ENCODE measurements at places on chromosomes 11 and 22.

DNA sequence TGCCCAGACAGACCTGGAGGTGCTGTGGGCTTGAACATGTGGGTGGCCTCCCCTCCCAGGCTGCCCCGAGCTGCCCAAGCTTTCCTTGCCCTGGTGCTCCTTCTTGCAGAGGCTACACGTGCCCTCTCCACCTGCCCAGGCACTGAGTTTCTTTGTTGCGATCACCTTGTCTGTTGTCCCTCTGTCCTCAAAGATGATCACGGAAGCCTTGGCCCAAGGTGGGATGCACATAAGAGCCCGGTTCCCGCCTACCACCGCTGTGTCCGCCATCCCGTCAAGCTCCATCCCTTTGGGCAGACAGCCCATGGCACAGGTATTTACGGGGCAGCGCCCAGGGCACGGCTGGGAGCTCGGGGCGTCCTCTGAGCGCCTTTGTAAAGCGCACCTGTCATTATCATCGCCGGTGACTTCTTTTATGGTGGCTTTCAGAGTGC is 67.5 kb downstream of the MED15 start:
- no peak for DNase-seq

GRCh38 chr22:24427500-24428164 is at the start of gene ADORA2A:
TSS of gene ADORA2A (plus strand) at chr22:24427599. CDS start at chr22:24433405, 5,806 bp downstream.
- no peak for DNase-seq

DNA sequence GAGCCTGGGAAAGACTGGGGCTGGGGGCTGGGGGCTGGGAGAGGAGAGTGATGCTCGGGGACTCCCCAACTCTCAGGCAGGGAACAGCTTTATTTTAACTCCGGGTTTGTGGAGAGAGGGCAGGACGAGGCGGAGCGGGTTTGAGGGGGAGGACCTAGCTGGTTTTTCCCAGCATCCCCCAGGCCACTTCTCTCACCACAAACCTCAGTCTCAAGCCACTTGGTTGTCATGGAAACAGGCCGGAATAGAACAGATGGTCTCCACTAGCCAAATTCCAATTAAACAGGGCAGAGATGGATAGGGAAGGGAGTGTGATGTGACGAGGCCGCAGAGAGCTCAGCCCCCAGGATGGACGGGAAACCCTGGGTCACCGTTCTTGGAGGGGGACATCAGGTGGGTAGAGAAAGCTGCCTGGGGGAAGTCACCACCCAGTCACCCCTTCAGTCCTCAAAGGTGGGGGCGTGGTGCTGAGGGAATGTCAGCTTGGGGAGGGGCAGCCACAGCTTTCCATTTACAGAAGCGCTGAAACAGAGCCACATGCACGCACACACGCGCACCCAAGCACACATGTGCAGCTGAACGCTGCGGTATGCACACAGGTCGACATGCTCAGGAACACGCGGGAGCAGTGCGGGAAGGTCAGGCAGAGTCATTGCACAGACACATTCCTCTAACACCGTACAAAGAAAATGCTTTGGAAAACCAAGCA is 19.2 kb downstream of the NECTIN1 start:
- DNase-seq = no peak

DNA sequence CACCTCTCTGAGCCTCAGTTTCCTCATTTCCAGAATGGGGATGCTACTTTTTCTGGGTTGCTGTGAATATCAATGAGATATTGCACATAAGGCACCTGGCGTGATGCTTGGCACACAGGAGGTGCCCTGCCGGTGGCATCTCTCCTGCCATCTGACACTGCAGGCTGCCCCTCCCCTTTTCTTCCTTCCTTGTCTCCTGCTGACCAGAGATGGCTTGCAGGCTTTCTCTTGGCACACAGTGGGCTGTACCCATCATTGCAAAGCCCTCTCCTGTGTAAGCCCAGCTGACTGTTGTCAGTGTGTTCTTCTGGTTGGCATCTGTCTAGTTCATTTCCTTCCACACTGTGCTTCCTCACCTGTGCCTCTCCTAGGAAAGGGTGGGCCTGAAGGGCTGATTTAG is 91.7 kb downstream of the MYO18B start:
- DNase-seq = no peak

DNA sequence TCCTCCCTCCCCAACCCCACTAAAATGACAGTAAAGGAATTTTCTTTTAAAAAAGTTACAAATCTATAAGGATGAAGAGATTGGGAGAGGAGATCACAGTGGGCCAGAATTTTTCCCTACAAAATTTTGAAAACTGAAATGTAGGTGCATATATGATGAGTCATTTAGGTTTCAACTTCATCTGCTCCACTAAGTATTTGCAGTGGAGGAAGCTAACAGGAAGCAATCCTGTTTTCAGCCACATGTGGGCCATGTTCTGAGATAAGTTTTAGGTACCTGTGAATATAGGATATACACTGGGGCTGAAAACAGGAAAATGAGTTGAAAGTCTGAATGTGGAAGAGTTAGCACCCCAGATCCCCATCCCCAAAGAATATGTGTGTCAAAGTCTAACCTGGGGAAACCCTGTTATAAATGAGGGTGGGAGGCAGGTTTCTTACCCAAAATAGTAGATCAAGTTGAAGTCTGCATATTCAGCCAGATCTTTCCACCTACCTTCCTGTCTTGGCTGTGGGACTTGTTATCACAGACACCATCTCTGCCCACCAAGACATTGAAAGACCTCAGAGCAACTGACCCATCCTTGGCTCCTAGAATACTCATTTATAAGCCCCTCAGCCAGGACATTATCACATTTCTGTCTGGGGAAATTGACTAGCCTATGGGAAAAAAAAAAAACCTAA is 87.3 kb downstream of the PACS1 start:
- DNase-seq = no peak

DNA sequence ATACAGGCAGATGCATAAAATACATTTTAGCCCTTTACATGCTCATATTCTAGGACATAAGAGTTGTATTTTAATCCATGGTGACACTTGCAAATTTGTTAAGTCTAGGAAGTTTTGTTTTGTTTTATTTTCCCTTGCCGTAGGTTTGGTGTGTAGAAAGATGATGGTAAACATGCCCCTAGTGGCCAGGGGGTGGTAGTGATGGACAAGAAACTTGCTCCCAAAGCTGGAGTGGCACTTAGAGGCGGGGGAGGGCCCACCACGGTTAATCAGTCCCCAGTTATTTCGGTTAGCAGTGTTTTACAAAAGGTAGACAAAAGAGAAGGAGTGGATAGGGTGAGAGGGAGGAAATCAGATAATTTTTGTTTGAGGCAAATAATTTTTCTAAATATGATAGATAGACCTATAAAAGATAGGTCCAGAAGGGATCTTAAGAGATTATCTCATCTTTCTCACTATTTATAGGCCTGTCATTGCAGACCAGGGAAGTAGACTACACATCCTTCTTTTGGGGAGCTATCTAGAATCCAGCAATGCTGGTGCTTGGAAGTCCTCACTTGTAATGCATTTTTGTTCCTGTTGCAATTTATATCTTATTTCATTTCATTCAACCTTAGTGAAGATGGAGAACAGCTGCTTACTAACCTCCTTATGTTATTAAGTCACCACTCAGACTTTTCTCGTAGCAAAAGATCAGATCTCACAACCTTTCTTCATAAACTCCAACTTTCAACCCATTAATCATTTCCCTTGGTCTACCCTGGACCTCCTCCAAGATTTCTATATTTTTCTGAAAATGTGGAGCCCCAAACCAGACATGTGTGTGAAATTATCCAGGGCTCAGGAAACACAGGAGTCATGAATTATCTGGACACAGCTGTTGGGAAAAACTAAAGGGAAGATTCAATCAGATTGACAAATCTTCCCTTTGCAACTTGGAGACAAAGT is 5.9 kb upstream of the BDNF start:
- no peak for DNase-seq

DNA sequence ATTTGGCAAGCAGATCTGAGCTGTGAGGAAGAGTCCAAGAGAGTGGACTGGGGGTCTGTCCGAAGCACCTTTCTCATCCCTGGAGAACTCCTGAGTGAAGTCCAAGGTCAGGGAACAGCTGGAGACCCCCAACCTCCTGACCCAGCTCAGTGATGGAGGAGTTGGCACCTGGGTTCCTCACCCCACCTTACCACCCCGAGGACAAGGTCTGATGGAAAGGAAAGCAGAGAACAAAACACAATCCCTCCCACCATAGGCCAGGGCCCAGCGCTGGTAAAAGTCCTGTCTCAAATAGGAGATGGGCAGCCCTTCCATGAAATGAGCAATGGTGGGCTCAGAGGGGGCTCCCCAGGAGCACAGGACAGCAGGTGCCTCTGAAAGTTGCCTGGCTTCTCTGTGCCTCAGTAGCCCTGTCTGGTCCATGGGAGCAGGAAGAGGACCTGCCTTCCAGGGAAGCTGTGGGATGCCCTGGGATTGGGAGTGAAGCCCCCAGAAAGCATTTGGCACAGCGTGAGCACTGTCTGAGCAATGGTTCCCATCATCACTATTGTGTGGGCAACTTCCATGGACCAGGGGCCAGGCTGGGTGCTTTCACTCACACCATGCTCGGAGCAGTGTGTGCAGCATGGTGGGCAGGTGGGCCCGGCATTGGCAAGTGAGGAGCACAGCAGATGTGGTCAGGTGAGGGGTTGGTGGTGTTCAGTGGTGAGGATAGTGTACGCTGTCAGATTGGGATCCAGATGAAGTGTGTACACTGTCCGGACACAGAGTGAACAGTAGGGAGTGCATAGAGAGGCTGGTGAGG is 7.5 kb downstream of the TRIM29 start:
- DNase-seq = no peak
